ENCODE measurements at places on chromosomes 4 and X.

DNA sequence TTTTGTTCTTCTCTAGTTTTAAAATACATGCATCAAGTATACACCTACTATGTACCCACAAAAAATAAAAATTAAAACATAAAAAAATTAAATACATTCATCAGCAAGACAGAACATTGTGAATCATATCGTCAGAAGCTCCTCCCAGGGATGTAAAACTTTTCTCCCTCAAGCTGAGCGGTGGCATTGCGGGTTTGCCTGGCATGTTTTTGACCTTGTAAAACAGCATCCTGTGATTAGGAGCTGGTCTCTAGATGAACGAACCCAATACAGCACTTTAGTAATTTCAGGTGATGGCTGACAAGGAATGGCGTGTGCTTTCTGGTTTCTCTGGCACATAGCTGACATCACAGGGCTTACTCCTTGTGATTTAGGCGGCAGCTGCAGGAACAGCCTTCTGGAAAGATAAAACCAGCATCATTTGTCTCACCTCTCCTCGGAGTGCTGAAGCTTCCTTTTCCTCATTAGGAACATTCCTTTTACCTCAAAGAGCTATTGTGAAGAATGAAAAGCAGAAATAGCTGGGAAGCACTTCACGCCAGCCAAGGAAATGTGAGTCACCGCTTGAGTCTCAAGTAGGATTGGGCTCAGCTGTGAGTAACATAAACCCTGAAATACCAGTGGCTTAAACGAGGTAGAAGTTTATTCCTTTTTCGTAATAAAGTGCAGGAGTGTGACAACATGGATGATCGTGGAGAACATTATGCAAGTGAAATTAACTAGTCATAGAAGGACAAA, 44.3 kb downstream of the NYX start:
- no peak for DNase-seq

DNA sequence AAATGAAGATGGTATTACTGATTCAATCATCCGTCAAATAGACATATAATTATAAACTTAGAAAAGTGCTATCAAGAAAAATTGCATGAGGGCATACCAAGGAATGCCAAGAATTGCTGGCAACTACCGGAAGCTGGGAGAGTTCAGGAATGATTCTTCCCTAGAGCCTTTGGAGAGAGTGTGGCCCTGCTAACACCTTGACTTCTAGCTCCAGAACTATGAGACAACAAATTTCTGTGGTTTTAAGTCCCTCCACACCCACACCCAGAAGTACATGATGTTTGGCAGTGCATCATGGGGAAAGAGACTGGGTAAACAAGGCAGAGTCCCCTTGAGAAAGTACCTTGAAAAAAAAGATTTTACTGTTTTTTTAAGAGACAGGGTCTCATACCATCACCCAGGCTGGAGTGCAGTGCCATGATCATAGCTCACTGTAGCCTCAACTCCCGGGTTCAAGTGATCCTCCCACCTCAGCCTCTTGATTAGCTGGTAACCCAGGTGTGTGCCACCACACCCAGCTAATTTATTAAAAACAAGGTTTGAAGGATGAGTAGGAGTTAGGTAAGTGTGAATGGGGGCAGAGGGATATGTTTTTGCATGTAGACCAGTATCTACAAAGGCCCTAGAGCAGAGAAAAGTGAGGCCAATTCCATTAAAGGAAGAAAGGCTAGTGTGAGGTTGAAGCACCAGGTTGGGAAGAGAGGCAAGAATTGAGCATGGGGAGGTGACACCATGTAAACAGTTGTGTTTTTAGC, 53.1 kb downstream of the GSX2 start:
- DNase-seq = no peak

DNA sequence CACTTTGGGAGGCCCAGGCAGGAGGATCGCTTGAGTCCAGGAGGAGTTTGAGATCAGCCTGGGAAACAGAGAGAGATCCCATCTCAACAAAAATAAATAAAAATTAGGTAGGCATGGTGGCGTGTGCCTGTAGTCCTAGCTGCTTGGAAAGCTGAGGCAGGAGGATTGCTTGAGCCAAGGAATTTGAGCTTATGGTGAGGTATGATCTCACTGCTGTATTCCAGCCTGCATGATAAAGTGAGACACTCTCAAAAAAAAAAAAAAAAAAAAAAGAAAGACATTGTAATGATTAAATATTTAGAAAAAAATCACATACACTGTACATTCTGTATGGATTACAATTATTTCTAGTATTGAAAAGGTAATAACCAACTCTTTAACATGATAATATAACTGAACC, 87.1 kb downstream of the SLIT2 start:
- no peak for DNase-seq

- DNase-seq = no peak
Observed at GRCh38 chrX:42540146-42540545, 237.8 kb downstream of the PPP1R2C start.

DNA sequence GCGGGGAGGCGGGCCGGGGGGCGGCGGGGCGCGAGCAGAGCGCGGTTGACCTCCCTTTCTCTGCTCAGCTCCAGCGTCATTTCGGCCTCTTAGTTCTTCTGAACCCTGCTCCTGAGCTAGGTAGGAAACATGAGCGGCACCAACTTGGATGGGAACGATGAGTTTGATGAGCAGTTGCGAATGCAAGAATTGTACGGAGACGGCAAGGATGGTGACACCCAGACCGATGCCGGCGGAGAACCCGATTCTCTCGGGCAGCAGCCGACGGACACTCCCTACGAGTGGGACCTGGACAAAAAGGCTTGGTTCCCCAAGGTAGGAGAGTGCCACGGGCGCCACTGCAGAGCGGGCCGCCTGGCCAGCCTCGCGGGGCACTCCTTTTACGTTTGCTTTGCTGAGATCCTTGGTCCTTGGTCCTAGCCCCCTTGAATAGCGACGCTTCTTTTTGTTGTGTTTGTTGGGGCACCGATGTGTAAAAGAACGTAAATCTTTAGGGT, at the start of gene HTATSF1:
TSS of gene HTATSF1 (plus strand) at position 37 of the 497 bp plus-strand sequence. CDS start at position 130, 93 bp downstream.
- DNase-seq = no peak

- DNase-seq = no peak
Observed at GRCh38 chr4:22597471-22597870, 81.6 kb upstream of the ADGRA3 start.

DNA sequence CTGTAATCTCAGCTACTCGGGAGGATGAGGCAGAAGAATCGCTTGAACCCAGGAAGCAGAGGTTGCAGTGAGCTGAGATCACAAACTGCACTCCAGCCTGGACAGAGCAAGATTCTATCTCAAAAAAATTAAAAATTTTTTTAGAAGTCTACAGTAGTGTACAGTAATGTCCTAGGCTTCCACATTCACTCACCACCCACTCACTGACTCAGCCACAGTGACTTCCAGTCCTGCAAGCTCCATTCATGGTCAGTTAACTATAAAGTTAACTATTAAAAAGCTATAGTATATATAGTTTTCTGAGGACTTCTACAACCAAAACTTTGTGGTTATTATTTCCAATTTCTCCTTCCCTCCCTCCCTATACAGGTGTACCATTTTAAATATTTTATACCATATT, 34.7 kb upstream of the NEUROG2 start:
- no peak for DNase-seq

DNA sequence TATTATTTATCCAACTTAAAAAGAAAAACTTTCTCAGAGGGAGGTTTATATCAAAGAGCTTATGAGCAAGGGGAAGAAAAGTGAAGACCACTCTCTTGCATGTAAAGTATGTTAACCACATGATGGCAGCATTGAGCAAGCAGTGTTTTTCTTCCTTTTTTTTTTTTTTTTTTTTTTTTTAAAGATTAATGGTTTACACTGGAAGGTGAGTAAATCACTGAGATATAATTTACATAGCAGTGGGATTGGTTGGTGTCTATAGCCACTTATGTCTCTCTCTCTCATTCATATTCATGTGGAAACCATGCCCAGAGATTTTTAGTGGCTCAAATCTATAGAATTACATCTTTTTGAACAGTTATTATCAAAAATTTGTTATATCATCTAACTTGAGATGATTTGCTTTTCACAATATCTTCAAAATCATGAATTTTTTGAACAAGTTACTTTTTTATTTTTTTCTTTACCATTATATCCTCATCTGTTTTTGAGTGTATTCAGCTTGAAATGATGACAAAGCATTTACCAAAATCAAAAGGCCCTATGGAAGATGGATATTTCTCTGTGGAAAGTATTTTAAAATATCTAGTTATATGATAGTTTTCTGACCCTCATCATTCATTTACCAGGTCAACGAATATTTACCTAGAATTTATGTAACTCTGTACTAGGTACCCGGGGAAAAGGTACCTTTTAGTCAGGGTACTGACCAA, 31.6 kb downstream of the MTHFD2L start:
- no peak for DNase-seq

DNA sequence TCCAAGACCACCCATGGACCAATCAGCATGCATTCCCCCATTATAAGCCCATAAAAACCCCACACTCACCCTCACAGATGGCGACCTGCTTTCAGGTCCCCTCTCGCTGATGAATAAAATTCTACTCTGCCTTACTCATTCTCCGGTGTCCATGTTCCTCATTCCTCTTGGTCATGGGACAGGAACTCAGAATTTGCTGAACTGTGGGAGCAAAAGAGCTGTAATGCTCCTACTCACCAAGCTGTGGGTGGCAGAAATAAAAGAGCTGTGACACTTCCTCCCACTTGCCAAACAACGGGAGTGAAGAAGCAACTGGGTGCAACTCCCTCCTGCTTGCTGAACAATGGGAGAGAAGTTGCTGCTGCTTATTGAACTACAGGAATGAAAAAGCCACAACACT, 168.5 kb upstream of the PCDH18 start:
- DNase-seq = no peak

All from activated CD4-positive, CD25-positive, alpha-beta regulatory T cell (primary cell).